ENCODE measurements at places on chromosomes 13 and 19.

DNA sequence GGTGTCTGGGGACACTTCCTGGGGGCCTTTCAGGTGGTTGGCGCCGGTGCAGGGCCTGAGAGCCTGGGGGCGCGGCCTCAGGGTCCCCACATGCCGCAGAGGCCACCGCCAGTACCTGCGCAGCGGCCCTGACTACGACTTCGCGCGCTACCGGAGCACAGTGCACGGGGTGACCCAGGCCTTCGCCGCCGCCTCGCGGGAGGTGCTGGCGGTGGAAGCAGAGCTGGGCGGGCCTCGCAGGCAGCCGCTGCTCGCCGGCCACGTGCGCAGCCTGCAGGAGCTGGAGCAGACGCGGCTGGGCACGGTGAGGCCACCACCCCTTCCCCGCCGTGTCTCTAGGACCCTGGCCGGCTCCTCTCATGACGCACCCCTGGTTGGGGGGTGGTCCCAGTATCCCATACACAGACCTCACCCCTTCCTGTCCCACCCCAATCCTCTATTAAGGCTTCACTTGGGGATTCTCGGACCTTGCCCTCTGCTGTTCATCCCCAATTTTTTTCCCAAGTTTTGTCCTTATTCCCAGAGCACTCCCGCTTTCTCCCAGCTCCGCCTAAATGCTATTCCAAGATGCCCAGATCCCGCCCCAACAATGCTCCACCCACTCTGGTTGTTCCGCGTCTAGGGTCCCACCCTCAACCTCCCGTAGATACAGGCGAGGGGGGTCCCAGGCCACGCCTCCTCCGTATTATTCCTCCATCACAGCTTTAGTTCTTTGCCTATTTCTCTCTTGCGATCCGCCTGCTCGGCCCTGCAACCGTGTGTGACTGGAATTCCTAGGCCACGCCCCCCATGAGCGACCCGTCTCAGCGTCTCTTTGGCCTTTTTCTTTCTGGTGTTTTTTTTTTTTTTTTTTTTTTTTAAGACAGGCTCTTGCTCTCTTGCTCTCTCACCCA lies 1.0 kb downstream of the REX1BD start:
- no peak for DNase-seq

DNA sequence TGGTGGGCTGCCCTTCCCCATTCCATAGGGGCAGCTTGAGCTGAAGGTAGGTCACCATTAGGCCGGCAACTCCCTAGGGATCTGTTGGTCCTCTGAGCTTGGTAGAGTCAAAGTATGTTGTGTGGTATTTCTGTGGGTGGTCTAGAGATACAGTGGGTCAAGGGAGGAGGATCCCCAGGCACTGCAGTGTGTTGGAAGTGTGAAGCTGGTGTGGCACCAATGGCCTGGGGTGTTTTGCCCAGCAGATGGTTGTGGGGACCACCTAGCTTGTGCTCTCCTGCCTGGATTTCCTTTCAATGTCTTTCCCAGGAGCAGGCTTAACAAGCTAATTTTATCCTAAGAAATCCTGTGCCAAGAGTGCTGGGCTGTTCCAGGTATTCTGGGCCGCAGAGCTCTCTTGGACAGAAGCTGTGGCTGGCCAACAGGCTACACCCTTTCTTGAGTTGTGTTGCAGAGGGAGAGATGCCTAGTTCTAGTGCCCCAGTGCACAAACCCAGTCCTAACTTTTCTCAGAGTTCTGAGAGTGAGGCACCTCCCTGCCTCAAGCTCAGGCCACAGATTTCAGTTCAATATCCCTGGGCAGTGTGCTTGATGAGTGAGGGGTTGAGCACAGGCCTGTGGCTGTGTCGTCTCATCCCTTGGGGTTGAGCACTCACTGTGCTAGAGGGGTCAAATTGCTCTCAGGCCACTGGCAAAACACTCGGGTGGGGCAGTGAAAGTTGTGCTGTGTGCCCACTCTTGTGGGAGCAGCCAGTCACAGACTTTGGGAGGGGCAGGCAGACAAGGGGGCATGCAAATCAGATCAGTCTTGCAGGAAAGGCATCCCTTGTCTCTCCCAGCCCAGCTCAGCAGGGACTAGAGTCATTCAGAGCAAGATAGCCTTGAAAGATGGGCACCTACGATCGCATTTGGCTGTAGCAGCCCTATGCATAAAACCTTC lies 1806.1 kb upstream of the MIR17HG start:
- DNase-seq, result no peak

DNA sequence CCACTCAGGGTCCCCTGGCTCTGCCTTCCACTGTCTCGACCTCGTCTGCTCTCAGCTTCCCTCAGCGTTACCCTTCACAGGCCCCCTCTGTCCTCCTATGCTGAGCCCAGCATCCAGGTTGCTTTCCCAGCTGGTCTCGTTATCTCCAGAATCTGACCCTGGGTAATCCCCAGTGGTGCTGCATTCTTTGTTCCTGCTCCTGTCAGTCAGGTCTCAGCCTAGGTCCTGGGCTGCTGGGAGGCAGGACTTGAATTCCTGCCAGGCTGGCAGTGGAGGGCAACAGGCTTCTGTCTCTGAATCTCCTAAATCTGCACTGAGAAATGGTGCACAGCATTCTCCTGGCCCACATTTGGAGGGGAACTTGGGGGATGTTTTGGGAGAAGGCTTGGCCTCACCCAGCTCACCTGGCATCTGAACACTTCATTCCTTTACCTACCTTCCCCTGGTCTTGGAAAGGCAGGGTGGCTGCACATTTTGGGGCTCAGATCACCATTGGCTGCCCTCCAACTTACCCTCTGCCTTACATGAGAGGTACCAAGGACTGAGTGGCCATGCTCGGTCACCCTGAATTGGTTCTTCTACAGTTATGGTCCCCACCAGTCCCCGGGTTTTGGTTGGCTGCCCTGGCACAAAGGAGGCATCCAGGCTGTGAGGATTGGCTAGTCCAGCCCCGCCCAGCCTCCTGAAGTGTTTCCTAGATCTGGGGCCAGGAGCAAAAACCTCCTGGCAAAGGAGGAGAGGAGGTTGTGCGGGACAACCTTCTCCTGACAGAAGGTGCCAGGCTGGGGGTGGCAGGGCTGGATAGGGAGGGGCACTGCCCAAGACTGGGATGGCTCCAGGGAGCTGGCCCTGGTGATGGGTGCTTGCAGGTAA lies at the start of gene CYP4F8:
TSS of gene CYP4F8 (plus strand) at position 712 of the 873 bp plus-strand sequence. CDS start 399 bp downstream, outside the sequence.
- DNase-seq, result no peak

- no peak for DNase-seq
Measured at GRCh38 chr13:99422586-99423220, 78.6 kb upstream of the TM9SF2 start.

GRCh38 chr13:92560883-92561282 lies 665.7 kb upstream of the GPC6 start:
- DNase-seq, result no peak

DNA sequence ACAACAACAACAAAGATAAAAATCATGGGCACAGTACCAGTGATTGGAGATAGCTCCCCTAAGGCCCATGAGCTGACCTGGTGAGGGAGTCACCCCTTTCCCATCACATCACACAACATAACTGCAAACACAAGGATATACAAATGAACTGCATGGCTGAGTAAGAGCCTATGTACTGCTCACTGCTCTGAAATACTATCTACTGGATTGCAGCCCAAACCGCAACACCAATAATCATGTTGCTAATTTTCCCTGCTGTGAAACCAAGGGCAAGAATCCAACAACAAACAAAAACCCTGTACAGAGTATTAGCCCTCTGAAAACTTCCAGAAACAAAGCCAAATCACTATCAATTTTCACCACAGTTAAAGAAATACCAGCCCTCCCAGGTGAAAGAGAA lies 1893.2 kb downstream of the PCDH9 start:
- DNase-seq, result no peak

DNA sequence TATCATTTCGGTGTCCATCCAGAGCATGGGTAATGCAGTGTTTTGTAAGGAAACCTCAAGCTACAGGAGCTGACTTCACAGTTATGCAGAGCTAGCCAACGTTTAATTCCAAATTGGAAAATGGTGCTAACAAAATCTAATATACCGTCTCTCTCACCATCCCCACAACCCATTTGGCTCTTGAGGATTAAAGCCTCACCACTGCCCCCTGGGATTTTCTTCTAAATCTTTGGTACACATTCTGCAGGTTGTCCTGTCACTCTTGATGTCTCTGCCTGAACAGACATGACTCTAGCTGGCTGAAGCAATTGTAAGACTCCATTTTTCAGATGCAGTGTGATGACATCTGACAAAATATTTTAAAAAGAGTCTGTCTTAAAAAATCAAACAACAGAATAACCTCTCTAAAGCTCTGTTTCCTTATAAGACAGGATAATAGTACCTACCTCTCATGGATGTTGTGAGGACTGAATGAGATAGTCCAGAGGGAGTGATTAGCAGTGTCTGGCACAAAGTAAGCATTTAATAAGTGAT lies 451.8 kb downstream of the SUCLA2 start:
- DNase-seq, result no peak

- peak; percentile 32 for DNase-seq
Measured at GRCh38 chr19:44657211-44657921, 13.7 kb downstream of the PVR start.

DNA sequence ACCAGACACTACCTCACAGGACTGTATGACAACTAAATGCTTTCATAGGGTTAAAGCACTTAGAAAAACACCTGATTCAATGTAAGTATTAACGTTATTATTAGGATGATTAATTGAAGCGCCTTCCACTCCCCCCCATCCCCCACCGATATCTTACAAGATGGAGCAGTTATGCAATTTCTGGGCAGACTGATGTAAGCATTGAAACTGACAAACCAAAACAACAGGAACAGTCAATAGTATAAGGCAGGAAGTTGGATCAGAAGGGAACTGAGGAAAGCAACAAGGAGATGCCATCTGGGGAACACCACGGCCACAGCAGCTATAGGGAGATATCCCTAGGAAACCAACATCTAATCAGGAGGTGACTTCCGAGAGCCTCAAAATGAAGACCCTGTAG lies 3.8 kb downstream of the LCP1 start:
- DNase-seq, result no peak

GRCh38 chr19:3821857-3822364 lies 35.7 kb upstream of the MATK start:
- DNase-seq, result peak; percentile 74

DNA sequence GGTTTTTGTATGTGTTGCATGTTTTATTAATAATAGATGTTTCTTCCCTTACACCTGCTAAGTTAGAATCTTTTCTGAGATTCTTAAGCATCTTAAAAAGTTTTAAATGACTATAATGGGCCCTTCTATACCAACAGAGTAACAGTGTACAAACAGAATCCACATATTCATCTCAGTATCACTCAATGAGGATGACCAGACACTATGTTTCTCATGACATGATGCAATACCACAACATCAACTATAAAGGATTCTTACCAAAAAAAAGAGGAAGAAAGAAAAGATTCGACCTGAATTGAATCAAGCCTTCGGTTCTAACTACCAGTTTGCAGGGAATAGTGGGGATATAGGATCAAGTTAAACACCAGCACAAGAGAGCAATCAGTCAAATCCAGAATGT lies 56.5 kb downstream of the INTS6 start:
- DNase-seq, result no peak

DNA sequence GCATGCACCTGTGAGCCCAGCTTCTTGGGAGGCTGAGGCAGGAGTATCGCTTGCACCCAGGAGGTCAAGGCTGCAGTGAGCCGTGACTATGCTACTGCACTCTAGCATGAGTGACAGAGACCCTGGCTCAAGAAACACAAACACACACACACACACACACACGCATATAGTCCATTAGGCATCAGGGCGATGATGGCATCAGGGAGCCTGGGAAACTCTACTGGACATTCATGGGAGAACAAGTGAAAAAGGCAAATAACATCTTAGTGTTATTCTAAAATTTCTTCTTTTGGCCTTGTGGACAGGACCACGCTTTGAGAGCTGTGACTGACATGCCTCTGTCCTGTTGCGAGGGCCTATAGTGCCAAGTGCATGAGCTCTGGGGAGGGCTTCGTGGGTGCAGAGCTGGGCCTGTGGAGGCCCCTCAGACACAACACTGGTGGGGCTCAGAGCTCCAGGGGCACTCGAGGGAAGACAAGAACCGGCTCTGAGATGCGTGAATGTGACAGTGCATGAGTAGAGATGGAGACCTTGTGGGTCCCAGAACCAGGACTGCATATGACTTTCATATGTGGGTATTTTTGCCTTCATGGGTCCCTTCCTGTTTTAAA lies 8.0 kb upstream of the USF2 start:
- DNase-seq, result no peak

GRCh38 chr19:42872608-42873007 lies 6.9 kb downstream of the PSG1 start:
- DNase-seq, result no peak

DNA sequence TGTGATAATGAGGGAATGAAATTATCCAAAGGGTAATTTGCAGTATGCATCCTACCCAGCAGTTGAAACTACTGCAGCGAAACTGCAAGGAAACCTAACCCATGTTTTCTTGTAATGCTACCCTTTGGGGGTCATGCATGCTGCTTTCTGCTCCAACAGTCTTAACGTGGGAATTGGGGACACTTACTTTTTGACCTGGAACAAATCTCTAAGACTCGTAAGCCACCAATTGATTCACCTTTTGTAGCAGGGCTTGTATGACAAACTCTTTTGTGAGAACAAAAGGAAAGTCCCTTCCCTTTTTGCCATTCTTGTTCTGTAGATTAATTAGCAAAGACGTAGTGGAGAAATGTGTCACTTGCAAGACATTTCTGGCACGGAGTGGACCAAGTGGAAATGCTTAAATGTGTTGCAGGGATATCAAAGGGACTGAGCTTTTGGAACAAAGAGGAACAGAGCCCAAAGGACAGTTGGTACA lies 27.4 kb downstream of the LRCH1 start:
- DNase-seq, result no peak

- no peak for DNase-seq
Measured at GRCh38 chr19:4374498-4375163, 25.7 kb downstream of the SH3GL1 start.

DNA sequence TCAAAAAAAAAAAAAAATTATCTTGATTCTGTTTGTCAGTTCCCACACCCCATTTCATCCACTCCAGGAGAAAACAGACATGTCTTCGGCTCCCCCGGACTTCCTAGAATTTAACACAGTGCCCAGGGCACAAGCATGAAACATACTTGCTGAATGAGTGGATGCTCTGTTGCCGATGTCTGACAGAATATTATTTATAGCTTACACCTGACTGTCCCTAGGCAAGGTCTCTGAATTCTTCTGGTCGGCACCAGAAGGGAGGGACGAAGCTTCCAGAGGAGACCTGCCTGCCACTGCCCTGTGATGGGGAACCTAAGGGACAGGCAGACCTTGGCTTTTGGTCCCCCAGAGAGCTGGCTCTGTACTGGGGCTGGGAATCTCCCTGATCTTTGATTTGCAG lies 43.9 kb upstream of the PEG3 start:
- DNase-seq, result no peak

DNA sequence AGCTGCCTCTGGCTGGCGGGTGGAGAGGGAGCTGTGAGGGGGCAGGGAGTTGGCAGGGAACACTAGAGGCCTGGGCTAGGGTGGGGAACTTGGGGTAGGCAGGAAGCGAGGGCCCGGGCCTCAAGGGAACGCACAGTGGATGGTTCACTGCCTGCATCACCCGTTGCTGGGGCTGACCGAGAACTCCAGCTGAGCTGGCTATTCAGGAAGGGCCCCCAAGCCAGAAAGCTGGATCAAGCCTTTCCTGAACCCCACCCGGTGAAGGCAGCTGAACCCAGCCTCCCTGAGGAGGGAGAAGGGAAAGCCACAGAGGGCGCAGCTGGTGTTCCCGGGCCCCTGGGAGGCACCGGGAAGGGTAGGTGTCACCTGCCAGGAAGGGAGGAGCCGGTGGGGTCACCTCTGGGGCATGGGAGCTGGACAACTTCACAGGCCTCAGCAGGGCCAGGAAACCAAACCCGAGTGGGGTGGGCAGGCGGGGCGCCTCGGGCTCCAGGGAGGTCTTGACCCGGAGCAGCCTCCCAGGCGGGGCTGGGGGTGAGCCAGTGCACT lies 13.9 kb downstream of the PALM start:
- DNase-seq, result no peak

GRCh38 chr19:44573627-44574026 lies 39.7 kb upstream of the IGSF23 start:
- no peak for DNase-seq

Measured in stimulated activated CD8-positive, alpha-beta memory T cell treated with anti-CD3 and anti-CD28 coated beads, Interleukin-15, amount 100 ng/mL, for 4 hours (primary cell).